Fibroblast of the aortic adventitia (primary cell): ENCODE measurements at places on chromosomes 1 and 21.
A peak's percentile ranks its signal among the peaks of the same experiment; 100 is the strongest.

DNA sequence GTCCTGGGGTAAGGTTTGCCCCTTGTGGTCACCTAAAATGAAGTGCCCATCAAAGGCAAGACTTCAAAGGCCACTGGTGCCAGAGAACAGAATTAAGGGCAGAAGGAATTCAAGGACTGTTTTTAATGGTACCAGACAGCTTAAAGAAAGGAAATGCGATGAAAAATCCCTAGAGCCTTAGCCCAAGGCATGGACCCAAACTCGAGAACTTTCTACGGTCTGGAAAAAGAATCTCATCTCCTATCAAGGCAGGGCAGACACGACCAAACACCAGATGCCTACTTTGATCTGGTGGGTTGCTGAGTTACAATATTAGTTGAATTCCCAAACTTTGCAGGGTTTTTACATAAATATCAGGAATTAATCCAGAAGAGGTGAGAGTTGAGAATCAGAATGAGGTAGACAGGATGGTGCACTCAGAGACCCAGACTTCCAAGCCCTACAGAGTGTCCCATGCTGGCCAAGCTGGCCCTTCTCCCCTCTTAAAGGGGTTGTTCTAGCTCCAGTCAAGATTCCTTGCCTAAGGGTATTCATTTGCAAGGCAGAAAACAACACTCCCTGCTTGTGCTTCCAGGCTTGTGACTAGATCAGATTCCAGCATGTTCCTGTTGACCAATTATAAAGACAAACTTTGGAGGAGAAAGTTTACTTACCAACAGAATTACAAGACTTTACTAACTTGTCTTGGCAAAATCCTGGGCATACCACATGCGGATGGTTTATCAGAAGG lies 48.0 kb downstream of the EDN2 start:
- no peak for DNase-seq

- no peak for DNase-seq
Observed at GRCh38 chr1:7538849-7539768, 232.0 kb upstream of the VAMP3 start.

DNA sequence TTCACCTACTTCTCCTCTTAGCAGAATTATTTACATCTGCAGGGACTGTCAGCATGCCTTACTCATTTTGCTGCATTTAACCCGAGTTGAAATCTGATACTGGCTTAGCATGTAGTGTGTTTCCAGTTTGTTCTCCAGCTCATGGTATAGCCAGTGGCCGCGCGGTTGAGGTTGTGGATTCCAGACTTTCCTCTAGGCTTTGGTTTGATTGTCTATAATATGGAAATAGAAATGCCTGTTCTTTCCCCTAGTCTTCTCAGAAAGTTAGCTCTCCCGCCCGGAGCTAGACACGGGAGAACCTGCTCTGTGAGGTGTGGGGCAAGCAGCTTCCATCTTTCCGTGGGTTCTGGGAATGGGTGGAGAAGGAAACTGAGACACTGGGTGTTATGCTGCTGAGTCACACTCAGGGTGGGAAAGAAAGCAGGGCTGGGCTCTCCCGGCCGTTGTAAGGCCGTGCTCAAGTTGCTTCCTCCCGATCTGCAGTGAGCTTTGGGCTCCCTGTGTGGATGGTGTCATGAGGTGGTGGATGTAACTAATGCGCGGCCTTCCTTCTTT lies 206.8 kb upstream of the TMEM51 start:
- DNase-seq = peak; percentile 83

DNA sequence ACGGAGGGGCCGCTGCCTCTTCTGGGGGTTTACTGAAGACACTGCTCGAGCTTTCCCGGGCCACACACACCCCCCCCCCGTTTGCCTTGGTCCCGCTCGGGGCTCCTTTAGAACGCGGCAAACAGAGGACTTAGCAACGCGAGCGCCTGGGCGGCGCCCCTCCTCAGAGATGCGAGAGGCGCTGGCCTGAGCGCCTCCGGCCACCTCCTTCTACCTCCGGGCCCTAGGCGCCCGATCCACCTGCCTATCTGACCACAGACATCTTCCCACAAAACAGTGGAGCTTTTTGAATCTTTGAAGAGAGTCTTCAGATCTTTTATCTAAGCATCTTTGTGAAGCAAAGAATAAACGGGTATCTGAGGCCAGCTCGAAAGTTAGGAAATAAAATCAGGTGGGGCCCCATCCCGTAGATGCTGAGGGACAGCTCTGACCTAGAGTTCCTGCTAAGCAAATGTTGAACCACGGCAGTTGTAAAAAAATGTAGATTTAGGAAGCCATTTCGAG lies 436 bp upstream of the TTLL7 start:
- DNase-seq = peak; percentile 75

DNA sequence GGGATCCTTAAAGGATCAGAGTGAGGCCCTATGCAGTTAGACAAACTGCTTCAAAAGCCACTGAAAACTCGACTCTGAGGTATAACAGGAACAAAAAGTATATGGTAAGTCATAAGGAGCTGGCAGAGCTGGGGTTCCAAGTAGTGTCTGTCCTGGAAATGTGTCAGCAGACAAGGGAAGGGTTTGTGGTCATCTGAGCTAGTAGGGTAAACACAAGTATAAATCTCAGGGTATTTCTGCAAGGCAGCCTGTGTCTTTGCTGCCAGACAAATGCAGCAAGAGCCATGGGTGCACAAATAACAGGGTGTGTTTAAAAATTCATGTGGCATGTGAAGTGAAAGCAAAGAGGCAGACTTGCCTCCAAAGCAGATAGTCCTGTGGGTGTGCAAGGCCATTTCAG lies 759.0 kb upstream of the ADAMTS5 start:
- DNase-seq = no peak

GRCh38 chr1:14791654-14792053 lies 193.2 kb downstream of the KAZN start:
- DNase-seq = no peak

DNA sequence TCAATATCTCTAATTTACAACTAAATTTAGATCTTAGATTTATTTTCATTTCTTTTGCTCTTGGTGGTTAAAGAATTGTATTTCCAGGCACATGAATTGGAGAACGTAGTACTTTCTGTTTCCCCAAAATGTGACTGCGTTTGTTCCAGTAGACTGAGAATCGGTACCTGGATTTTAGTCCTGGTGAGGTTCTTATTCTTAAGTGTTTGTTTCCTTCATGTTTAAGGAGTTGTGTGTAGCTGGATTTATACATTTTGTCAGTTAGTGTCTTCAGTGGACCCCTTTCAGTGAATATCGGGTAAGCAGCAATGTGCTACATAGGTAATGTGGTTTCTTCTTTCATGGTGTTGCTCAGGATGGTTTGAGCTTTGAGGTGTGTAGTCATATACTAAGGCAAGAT lies 6.8 kb downstream of the MIER1 start:
- DNase-seq = no peak

GRCh38 chr1:164366014-164366413 lies 193.0 kb upstream of the PBX1 start:
- DNase-seq = no peak

DNA sequence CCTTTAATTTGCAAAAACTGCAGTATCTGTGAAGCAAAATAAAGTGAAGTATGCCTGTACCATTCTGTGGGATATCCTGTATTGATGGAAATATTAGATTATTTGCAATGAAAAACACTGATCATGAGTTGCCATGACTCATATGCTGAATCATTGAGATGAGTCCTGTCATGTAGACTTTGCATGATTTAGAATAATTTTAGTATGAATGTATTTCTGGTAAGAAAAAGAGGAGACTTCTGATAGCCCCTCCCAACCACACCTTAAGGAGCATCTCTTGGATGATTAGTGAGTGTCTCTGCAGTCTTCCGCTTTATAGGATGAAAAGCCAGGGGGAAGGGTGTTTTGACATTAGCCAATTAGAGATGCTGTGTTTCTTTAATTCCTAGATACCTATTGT lies 55.2 kb upstream of the PTGS2 start:
- DNase-seq = no peak

DNA sequence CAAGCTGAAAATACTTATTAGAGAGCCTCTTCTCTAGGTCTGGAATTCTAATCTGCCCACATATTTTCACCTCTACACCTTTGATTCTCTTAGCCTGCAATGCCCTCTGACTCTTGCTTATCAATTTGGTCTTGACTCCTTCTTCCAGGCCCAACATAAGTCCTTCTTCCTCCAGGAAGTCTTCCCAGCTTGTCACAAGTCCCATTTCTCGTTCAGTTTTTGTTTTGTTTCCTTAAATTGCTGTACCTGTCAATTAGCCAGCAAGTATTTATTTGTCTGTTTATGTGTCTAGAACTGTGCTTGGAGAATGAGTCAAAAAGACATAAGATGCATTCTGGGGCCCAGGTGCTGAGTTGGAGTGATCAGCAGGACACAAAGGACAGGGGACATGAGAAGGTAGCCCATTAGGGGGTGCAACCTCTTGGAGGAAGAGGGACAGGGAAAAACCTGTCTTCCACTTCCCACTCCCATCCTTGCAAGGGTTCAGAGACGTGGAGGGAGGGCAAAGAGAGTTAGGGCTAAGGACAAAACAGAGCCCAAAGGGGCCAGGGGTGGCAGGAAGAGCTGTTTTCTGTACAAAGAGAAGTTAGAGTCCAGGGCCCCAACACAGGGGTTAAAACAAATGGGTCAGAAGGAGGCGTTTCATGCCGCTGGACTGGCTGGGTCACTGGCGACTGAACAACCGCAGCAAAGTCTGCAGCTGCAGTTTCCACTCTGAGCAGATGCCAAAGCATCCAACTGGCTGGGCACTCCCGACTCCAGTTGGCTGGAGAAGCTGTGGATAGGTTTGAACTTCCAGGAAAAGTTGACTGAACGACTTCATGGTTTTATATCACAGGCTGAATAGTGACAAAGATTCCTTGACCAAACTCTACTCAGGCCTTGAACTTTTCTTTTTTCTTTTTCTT lies 10.7 kb upstream of the CNR2 start:
- DNase-seq = peak; percentile 14

- no peak for DNase-seq
Observed at GRCh38 chr21:25961042-25961441, 209.5 kb downstream of the APP start.

- DNase-seq = no peak
Observed at GRCh38 chr1:83854456-83854855, 144.5 kb downstream of the TTLL7 start.

DNA sequence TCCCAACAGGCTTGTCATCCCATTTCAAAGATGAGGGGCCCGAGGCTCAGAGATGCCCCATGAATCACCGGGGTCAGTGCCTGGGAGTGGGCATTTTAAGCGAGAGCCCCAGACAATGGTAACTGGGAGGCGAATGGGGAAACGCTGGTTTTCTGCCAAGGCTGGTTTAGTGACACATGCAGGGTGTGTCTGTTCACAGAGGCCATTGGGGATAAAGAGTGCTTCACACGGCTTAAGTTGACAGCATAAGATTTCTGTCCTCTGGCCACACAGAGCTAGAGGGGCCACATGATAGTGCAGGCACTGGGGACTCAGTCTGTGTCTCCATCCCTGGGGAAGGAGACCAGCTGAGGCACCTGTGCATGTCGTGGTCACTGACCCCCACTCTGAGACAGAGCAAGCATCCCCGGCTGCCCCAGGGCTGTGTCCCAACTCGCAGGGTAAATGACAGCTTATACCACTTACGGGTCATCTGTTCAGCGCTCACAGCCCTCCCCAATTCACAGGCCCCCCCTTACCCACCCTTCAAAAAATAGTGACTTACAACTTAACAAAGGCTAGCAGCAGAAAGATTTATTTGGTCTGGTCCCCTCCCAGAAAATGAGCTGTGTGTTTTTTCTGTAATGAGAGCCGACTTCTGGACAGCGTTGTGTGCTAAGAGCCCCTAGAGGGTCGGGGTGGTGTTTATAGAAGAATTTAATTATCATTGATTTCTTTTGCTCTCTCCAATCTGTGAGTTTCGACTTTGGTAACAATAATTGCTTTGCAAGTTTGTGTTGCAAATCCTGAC lies 34.9 kb upstream of the ARHGEF16 start:
- peak; percentile 53 for DNase-seq

GRCh38 chr1:183654706-183655105 lies 1.6 kb upstream of the APOBEC4 start:
- DNase-seq = no peak

- no peak for DNase-seq
Observed at GRCh38 chr21:41665766-41666595, 100.9 kb downstream of the RIPK4 start.

GRCh38 chr1:24961961-24962861 lies 32.1 kb upstream of the RUNX3 start:
- no peak for DNase-seq

- no peak for DNase-seq
Observed at GRCh38 chr1:32048440-32048839, 24.3 kb upstream of the TMEM39B start.
